ENCODE measurements at places on chromosomes 2 and 18.

GRCh38 chr2:239192456-239192855, 208.4 kb downstream of the HDAC4 start:
- DNase-seq, result no peak

DNA sequence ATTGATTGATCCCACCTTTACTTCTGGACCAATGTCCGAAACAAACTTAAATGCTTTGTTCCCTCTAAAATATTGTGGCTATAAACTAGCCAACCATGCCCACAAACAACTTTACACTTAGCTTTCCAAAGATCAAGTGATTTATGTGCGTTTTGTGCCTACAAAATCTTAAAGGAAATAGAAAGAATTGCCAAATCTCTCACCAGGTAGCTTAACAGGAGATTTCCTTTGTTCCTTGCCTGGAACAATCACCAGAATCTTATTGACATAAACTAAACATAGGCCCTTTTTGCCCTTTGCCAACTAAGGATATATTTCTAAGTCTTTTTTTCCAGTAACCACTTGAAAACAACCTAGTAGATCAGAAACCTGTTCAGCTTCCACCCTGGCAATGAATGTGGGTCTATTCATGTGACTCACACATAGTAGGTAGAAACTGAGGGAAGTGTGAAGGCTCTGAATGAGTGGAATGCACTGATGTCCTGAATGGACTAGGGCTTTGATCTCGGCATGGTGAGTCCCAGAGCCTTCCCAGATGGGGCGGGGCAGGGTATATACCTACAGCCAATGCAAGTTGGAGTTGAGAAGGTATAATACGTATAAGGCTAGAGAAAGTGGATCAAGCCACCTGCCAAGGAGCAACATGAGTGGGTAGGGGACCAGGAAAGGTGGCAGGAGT, 94.6 kb upstream of the PPP1CB start:
- DNase-seq, result no peak

GRCh38 chr2:176985871-176986270, 226.7 kb upstream of the HNRNPA3 start:
- DNase-seq, result no peak

- no peak for DNase-seq
These were observed 203.7 kb upstream of the LYPD1 start for GRCh38 chr2:132873738-132874137.

- DNase-seq, result no peak
These were observed 345.2 kb upstream of the VRK2 start for GRCh38 chr2:57701391-57701791.

- DNase-seq, result peak; percentile 45
These were observed 119.5 kb upstream of the ZBTB14 start for GRCh38 chr18:5415031-5415430.

DNA sequence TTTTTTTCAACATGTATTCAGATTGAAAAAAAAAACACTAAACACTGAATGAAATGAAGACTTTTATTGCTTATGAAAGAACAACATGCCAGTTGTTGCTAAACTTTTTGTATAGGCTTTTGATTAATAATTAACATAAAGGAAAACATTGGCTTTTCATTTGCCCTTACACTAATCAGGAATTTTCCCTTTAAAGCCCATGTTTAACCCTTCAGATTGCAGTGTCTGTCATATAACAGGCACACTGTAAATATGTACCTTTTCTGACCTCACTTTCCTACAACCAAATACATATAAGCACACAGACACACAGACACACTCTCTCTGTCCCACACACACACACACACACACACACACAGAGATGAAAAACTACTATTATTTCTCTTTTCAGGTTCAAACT, 84.4 kb downstream of the MAP2 start:
- DNase-seq, result no peak

DNA sequence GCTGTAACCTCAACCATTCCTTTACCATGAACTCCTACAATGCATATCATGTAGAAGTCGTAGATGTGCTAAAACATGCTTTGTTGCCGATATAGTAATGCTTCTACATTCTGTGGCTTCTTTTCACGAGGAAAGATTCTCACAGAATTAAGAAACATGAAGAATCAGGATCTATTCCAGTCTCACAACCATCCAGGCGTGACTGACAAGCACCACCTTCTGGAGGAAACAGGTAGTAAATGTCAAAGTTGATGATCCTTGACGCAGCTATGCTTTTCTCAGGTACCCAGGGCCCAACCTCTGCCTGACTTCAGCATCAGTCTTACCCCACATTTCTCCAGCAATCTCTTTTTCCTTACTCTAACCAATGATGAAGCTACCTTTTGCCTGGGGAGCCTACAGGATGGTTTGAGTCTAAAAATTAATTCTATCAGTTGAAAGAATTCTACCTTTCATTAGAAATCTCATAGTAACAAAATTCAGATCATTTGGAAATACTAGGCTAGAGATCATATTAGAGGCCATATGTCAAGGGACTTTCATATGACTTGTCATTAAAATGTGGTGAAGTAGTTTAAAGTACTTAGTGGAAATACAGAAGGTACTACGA, 123.3 kb upstream of the RND3 start:
- no peak for DNase-seq

- no peak for DNase-seq
These were observed 33.5 kb downstream of the MGAT5 start for GRCh38 chr2:134287323-134287722.

- no peak for DNase-seq
These were observed 41.1 kb downstream of the SULT1C2 start for GRCh38 chr2:108329771-108330170.

GRCh38 chr2:194566907-194567660, 1089.9 kb upstream of the SLC39A10 start:
- no peak for DNase-seq

DNA sequence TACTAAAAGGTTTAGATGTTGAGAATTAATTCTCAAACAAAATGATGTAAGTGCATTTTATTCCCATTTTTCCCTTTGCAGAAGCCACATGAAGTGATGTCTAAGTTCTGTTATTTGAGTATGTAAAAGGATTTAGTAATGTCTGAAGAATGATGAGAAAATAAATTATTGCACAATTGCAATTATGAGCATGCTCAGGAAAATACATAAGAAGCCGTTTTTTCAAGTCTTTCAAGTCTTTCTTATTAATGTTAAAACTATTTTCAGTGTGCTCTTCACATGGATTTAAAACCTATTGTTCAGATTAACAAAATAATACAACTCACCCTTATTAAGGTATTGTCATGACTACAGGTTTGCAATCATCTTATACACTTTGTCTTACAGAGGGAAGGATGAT, 331.4 kb upstream of the NETO1 start:
- DNase-seq, result no peak
